ENCODE measurements at places on chromosomes 2 and 18. TPM values are rescaled to one million over a fixed set of nuclear protein-coding genes. Genes with fewer than 3 reads are reported as not detected.

DNA sequence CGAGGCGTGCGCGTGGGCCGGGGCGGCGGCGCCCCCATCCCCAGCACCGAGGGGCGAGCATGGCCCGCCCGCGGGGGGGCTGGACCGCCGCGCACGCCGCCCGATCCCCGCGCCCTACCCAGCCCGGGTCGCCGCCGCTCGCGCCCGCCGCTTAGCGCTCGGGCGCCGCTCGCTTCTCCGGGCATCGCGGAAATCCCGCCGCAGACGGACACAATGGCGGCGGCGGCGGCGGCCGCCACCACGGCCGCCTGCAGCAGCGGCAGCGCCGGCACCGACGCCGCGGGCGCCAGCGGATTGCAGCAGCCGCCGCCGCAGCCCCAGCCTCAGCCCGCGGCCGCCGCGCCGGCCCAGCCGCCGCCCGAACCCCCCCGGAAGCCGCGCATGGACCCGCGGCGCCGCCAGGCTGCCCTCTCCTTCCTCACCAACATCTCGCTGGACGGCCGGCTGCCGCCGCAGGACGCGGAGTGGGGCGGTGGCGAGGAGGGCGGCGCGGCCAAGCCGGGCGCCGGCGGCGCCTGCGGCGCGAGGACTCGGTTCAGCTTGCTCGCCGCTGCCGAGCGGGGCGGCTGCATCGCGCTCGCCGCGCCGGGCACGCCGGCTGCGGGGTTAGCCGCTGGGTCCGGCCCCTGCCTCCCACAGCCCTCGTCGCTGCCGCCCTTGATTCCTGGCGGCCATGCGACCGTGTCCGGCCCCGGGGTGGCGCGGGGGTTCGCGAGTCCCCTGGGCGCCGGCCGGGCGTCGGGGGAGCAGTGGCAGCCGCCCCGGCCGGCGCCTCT lies 453 bp downstream of the CABLES1 start:
- peak; percentile 52 for DNase-seq

Gene MOCOS
- 0.97 TPM for total RNA-seq

Gene REG1A
- total RNA-seq, result not detected

- DNase-seq, result no peak
Observed at GRCh38 chr18:8745355-8746014, 40.1 kb downstream of the MTCL1 start.

Gene GPR45
- total RNA-seq, result not detected

Data from left cardiac atrium (tissue), 4 donors.